Frontal cortex (tissue), 4 donors: ENCODE measurements at places on chromosomes 6 and 20. TPM values are rescaled to one million over a fixed set of nuclear protein-coding genes. Genes with fewer than 3 reads are reported as not detected.

- no peak for DNase-seq
Observed at GRCh38 chr6:17381424-17382147, 11.8 kb upstream of the CAP2 start.

- no peak for DNase-seq
Observed at GRCh38 chr20:50758469-50758868, 27.1 kb downstream of the PARD6B start.

- DNase-seq, result no peak
Observed at GRCh38 chr6:158867381-158868121, 48.4 kb upstream of the EZR start.

Gene GSTA3
- total RNA-seq, result not detected

GRCh38 chr20:49447946-49448809 lies 34.3 kb downstream of the KCNB1 start:
- DNase-seq, result no peak

Gene RCAN2
- total RNA-seq, result 15.1 TPM

Gene KHDC1
- 2.9 TPM for total RNA-seq

GRCh38 chr20:49685809-49686208 lies 27.9 kb downstream of the B4GALT5 start:
- DNase-seq, result no peak

DNA sequence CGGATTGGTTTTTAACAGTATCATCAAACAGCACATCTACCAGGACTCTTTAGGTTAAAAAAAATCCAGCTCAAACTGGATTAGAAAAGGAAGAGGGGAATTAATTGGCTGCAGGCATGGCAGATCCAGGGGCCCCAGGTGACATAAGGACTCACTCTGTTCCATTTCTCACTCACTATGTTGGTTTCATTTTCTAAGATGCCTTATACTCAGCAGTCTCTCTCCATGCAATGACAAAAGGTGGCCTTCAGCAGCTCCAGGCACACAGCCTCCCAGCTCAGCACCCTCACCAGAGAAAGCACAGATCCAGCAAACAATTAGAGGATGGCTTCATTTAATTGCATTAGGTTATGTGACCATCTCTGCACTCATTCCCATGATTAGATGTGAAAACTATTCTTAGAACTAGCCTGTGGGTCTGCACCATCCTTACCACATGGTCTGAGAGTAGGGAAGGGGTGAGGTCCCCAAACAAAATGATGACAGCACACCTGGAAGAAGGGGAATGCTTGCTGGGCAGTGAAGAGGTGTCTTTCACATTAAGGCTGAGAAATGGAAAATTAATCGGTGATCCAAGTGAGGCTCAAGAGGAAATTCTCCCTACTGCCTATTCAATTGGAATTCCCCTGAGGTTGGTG lies 243.1 kb downstream of the CDH26 start:
- no peak for DNase-seq

Gene NKAIN4
- total RNA-seq, result 14.7 TPM

GRCh38 chr6:163455552-163455951 lies 41.0 kb downstream of the QKI start:
- DNase-seq, result no peak

DNA sequence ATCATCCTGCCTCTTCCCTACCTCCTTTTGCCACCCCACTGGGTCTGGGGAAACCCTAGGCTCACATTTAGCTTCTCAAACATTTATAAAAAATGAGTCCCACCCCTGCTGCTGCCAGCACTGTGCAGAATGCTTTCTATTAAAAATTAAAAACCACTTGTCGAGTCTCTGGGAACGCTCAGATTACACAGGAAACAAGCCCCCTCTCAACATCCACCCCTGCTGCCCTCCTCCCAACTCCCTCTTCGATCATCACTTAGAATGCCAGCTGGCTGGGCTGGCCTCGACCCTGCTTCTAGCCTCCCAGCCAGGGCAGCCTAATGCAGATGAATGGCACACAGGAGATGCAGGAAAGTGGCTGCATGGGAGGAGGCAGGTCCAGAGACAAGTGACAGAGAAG lies 75.8 kb downstream of the CDH22 start:
- no peak for DNase-seq

GRCh38 chr20:22617160-22617559 lies 32.8 kb upstream of the FOXA2 start:
- no peak for DNase-seq

GRCh38 chr20:62367136-62367632 lies at the start of gene LAMA5:
Gene LAMA5, minus strand, starts transcription at chr20:62367312. Its CDS starts 67 bp downstream, at chr20:62367245.
- DNase-seq, result peak; percentile 86

- no peak for DNase-seq
Observed at GRCh38 chr20:17870086-17870740, 98.4 kb downstream of the SNX5 start.

- no peak for DNase-seq
Observed at GRCh38 chr6:22239261-22239921, 57.4 kb downstream of the PRL start.

DNA sequence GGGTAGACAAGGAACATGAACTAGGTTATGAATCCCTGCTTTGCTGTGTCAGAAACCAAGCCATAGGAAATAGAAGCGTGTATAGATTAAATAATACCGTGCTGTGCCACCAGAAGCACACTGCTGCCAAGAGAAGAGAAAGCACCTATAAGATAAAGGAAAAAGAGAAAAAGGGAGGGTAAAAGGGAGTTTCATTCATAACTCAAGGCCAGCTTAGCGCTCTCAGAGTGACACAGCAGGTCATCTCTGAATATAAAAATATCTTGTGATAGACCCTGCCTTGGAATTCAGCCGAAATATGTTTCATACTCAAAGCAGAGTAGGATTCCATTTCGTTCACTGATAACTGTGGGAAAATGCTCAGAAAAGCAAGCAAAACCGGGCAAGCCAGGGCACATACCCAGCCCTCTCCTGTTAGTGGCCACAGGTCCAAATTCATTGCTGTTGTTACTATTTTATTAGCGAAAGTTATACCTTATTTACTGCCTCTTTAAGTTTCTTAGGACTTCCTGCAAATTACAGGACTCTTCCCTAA lies 8.7 kb downstream of the JAG1 start:
- DNase-seq, result no peak

DNA sequence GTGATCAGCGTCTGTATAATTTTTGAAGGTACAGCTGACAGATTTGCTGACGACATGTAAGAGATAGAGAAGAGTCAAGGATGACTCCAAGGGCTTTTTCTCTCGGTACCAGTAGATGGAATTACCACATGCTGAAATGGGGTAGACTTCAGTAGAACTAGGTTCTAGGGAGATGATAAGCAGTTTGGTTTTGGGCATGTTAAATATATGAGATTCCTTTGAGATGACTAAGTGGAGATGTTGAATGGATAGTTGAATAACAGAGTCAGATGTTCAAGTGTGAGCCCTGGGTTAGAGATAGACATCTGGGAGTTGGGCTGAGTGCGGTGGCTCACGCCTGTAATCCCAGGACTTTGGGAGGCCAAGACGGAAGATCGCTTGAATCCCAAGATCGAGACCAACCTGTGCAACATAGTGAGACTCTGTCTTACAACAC lies 50.0 kb downstream of the PHF20 start:
- DNase-seq, result no peak

- no peak for DNase-seq
Observed at GRCh38 chr6:54899986-54900385, 53.4 kb downstream of the FAM83B start.

Gene CYP24A1
- 0.41 TPM for total RNA-seq

DNA sequence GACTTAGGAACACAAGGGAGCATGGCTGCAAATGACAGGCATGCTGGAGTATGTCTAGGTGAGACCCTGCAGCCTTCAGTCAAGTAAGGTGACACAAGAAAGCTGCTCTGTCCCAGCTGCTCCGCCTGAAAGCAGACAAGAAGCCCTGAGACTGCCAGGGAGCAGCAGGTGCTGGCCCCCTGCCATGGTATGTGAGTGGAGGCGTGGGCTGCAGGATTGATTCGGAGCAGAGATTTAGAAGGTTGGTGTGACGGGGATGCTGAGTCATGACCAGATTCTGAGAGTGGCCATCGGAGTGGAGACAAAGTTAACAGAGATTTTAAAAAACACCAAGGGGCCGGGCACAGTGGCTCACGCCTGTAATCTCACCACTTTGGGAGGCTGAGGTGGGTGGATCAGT lies 17.8 kb downstream of the LRP11 start:
- DNase-seq, result no peak

DNA sequence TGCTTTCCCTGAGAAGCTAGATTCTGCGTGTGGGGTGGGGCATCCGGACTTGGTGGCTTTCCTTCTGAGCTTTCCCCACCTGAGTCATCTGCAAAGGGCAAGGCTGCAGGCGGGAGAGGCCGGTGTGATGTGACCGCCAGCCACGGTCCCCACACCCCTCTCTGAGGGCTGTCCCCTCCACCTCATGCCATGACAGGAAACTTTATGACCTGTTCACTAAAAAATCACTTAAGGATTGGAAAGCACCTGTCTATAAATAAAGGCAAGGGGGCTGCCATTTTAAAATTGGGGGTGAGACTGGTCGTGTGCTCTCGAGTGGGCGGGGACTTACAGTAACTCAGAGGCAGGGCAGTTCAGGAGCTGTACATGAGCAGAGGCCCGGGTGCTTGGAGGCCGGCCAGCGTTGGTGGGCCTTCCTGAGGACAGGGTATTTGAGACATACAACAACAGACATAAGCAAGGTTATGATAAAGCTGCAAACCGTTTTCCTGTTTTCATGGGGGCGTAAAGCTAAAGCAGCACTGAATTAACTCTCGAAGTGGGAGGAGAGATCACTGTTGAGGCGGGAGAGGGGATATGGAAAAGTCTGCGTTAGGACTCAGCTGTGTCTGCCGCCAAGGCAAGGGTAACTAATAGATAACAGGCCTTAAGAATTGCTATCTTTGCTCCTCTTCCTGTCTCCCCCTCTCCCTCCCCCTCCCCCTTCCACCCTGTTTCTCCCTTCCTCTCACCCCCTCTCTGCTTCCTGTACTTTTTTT lies 16.1 kb upstream of the SERPINB1 start:
- DNase-seq, result no peak
